ENCODE measurements at places on chromosomes 5 and 9.

GRCh38 chr9:107249131-107249533 is 33.9 kb upstream of the RAD23B start:
- no peak for DNase-seq

DNA sequence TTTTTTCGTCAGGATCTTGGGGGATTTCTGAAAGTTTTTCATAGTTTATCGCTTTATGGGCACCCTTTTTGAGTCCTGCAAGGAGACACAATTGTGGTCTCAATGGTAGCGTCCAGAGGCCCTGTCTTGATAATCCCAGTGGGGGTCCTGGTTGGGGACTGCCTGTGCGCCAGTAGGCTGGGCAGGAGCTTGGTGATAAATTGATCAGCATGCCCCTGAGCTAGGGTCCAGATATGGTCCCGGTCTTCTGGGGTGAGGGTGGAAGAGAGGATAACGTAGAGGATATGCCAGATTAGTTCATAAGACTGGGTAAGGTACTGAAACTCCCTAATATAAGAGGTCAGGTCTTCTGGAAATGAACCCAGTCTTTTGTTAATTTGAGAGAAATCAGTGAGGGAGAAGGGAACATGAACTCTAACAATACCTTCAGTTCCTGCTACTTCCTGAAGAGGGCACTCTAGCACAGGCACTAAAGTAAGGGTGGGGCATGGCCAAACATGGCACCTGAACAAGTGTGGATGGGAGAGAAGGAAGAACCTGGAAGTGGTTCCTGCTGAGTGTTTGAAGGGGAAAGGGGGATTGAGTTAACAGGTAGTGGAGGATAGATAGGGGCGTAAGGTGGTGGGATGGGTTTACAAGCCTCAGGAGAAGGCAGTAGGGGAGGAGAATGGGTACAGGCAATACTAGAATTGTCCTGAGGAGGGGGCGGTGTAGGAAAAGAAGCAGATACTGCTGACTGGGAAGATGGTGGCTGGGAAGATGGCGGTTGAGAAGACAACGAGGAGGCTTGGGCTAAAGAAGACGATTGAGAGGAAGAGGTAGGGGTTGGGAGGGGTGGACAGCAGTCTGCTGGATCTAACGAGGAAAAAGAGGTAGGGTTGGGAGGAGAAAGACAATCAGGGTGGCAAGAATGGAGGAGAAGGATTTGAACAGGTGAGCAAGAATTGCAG is 33.8 kb upstream of the ANXA2R start:
- peak; percentile 52 for DNase-seq

- no peak for DNase-seq
These were observed 20.2 kb upstream of the TRIM36 start for GRCh38 chr5:115189866-115190265.

DNA sequence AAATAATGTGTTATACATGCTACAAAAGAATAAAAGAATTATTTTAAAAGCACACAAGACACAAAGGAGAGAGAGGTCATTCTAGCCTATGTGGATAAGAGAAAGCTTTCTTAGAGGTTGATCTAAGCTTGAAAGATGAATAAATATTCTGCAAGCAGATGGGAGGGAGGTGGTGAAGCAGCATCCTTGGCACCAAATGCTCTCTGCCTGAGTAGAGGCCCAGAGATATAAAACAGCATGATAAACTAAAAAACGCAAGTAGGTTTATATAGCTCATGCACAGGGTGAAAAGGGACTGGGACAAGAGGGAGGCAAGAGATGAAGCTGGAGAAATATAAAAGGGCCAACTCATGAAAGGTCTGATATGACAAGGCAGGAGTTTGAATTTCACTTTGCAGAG is 283.2 kb upstream of the POU5F2 start:
- no peak for DNase-seq

- DNase-seq, result no peak
These were observed 210.2 kb upstream of the GAS1 start for GRCh38 chr9:87157366-87158031.

GRCh38 chr9:79980432-79980831 is 408.7 kb downstream of the TLE4 start:
- DNase-seq, result no peak

- DNase-seq, result no peak
These were observed 609.4 kb downstream of the MTRR start for GRCh38 chr5:8478326-8478725.

DNA sequence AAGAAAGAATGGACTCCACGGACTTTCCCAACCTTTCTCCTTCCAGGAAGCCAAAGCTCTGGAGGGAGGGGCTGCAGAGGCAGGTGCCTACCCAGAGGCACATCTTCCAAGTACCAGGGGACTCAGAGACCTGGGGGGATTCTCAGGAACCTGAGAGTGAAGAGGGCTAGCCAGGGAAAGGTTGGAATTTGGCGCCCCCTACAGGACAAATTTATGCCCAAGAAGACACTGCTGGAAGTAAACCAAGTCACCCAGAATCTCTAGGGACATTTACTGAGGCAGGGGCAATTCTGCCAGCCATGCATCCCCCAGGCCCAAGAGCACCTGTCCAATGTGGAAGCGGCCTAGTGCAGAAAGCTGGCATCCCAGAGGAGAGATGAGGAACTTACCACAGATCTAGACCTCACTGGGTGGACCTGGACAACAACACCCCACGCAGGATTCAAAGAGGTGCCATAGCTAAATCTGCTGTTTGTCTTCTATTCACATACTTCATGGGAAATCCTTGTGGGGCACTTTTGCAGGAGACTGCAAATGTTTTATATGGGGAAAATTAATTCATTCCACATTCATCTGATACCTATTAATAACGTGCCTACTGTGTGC is 25.9 kb upstream of the IDNK start:
- peak; percentile 52 for DNase-seq

GRCh38 chr9:105818903-105819302 is 124.6 kb downstream of the TMEM38B start:
- no peak for DNase-seq

Measured in stimulated activated CD4-positive, alpha-beta T cell treated with anti-CD3 and anti-CD28 coated beads, Interleukin-2, amount 100 ng/mL, for 24 hours (primary cell).